Activated CD4-positive, alpha-beta T cell treated with anti-CD3 and anti-CD28 coated beads, Interleukin-10, Interleukin-2, amounts not matched to agents 100 ng/mL and 50 ng/mL, durations not matched to agents 16 hours and 8 hours (primary cell): ENCODE measurements at places on chromosomes 12 and 14.
A peak's percentile ranks its signal among the peaks of the same experiment; 100 is the strongest.

- DNase-seq = no peak
Measured at GRCh38 chr14:92668276-92668973, 80.0 kb downstream of the LGMN start.

- no peak for DNase-seq
Measured at GRCh38 chr12:87960566-87960965, 68.6 kb downstream of the C12orf50 start.

- DNase-seq = no peak
Measured at GRCh38 chr12:14214495-14214894, 151.0 kb upstream of the ATF7IP start.

- DNase-seq = peak; percentile 65
Measured at GRCh38 chr14:46769292-46769691, 117.7 kb upstream of the RPL10L start.

DNA sequence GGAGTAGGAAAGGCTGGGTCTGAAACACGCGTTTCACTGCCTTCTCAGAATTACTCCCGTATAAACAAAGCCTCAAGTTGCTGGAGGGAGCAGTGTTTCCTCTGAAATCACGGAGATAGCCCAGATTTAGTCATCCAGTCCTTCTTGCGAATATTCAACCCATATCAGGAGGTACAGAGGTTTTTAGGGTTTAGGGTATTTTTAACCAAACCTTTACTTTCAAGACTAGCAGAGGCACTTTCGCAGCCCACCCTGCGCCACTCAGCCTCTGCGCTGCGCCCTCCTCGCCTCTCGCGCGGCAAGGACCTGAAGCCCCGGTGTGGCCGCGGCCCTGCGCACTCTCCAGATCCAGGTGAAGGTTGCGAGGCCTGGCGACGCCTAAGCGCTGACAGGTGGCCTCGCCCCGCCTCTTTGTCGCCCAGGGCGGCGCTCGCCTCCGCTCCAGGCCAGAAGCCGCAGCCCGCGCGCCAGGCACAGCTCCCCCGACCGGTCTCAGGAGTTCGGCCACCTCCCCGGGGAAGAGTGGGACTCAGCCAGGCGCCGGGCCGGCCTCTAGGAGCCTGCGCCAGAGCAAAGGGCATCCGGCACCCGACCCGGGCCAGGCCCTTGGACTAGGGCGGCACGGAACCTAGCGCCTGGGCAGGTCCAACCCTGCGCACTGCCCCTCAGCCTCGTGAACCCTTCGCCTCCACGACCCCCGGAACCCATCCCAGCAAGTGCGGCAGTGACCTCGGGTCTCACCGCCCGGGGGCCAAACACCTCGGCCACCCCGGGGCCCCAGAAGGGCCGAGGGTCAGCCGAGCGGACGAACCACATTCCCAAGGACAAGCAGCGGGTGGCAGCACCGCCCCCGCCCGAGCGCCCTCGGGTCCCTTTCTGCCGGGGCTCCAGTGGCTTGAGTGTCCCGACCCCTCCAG lies 1.8 kb upstream of the SAMD4A start:
- DNase-seq = peak; percentile 62

- peak; percentile 82 for DNase-seq
Measured at GRCh38 chr12:128830505-128830893, 6.7 kb upstream of the SLC15A4 start.

DNA sequence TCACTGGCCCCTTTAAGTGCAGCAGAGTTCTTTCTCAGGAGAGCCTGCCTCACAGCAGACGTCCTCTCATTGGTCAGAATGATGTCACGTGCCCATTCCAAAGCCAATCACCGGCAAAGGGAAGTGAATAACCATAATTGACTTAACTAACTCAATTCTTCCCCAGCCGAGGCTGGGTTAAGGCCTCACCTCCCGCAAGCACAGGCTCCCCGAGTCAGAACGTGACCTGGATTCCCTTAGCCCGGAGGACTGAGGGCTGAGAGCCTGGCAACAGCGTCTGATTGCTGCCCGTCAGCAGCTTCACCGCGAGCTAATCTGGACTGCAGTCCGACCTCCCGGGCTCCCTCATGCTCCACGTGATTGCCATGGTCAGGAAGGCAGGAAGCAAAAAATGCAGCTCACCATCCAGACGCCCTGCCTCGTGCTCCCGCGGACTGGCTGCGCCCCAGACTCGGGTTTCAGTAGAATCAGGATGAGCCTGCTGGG lies 92.1 kb upstream of the FZD10 start:
- DNase-seq = no peak

DNA sequence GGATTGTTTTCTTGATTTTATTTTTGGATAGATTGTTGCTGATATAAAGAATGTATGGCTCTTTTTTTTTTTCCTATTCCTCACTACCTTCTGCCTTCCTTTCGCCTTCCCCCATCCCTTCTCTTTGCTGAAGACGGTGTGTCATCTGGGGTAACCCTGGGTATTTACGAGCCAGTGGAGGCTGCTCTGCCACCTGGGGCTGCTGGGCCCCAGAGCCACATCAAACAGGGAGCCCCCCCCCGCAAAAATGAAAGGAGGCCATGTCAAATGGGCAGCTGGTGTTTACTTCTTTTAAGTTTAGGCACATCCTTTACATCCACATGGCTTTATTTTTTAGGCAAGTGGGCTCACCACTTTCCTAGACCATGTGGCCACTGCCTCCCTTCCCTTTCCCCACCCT lies 25.4 kb downstream of the CHST11 start:
- no peak for DNase-seq
